NCI-H345 (cell line): ENCODE measurements at places on chromosomes 1 and 21.

DNA sequence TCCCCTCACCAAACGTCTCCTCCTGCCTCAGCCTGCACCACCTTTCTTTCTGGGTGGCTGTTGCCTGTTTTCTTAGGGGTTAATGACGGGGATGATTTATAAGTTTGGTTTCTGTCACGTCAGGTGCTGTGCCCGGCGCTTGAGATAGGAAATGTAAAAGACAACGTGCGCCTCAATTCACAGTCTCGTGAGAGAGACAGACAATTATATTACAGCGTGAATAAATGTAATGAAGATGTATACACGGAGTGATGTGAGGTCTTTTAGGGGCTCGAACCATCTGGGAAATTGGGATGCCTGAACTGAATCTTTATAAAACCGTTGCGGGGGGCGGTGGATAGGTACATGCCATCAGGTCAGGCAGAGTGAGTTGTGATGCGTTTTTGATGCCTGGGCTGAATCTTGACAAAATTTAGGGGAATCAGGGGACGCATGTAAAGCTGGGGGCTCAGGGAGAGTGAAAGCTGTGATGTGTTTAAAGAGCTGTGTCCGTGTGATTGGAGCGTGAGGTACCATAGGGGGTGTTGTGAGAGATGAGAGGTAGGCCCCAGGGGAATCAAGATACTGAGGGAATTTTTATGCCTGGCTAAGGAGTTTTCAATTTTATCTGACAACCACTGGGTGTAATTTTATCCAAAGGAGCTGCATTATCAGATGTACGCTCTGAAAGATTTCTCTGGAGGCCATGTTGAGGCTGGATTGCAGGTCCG, 831 bp downstream of the TIPRL start:
- DNase-seq: no peak

GRCh38 chr21:36491209-36491910, 11.4 kb upstream of the CLDN14 start:
- DNase-seq: no peak

GRCh38 chr1:223770621-223771315, 58.4 kb downstream of the CAPN2 start:
- DNase-seq: no peak

- no peak for DNase-seq
These were observed 33.0 kb upstream of the PSMG1 start for GRCh38 chr21:39216290-39216689.

DNA sequence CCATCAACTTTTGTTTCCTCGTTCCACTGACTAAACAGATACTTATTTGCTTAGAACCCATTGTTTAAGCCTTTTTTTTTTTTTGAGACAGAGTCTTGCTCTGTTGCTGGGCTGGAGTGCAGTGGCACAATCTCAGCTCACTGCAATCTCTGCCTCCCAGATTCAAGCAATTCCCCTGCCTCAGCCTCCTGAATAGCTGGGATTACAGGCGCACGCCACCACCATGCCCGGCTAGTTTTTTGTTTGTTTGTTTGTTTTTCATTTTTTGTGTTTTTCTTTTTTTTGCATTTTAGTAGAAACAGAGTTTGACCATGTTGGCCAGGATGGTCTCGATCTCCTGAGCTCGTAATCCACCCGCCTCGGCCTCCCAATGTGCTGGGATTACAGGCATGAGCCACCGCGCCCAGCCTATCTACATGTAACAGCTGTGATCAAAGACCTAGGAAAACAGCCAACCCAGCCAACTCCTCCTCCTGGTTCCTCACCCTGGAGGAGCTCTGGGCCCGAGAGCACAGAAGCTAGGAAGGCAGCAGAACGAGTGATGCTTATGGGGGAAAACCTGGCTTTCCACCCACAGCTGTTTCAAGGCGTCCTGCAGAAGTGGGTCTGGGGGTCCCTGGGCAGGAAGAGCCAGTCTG, 32.9 kb downstream of the KCNN3 start:
- DNase-seq: no peak

DNA sequence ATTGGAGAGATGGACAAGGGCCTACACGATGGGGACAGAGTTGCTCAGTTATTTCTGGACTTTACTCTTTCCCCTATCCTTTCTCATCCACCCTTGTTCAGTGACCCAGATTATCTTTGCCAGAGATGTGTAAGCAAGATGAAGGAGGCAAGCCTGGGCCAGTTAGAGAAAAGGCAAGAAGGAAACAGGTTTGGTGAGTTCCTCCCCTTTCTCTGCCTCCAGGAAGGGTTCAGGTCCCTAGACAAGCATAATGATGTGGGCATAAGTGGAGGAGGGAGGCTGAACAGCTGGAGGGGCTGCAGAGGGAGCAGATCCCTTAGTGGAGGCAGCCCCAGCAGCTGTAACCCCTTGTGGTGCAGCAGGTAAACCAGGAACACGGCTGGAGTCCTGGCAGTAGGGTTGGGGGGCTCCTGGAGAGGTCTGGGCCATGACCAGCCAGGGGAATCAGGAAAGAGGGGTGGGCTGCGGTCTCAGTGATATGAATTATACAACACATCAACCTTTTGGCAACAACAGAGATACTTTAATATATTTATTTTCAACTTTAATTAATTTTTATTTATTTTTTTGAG, 9.2 kb upstream of the CDC42 start:
- DNase-seq: peak; percentile 23

DNA sequence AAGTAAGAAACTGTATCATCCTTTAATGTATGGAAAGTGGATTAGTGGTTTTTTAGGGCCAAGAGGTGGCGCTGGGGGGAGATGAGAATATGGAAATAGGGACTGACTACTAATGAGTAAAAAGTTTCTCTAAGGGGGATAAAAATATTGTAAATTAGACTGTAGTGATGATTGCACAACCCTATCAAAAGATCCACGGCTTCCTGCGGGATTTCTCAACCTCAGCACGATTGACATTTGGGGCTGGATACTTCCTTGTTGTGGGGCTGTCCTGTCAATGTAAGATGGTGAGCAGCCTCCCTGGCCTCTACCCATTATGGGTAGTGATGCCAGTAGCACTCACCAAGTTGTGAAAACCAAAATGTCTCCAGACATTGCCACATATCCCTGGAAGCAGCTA, 36.0 kb upstream of the PRDM2 start:
- no peak for DNase-seq

DNA sequence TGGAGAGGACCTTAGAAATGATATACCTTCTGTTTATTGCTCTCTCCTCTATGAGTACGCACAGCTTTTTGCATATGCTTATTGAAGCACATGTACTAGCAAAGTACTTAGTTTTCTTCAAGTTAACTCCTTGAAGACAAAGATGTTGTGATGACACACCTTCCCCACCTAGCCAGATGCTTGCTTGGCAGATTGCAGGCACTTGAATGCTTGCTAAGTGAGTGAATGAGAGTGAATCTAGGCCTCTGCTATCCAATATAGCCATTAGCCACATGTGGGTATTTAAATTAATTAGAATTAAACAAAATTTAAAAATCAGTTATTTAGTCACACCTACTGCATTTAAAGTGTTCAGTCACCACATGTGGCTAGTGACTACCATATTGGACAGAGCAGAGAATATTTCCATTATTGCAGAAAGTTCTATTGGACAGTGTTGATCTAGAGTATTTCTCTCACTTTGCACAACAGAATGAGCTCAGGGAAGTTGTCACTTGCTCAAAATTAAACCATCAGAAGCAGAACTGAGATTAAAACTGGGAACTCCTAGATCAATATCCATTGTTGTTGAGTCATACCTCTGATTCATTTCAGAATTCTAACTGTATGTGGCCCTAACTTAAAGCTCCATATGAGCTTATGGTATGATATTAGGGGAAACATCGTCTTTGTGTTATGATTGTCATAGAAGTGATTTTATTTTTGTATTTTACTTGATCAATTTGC, 8.6 kb upstream of the EEIG2 start:
- DNase-seq: no peak

GRCh38 chr1:83103341-83103740, 895.6 kb downstream of the TTLL7 start:
- DNase-seq: no peak

- peak; percentile 16 for DNase-seq
These were observed 203.8 kb downstream of the LMX1A start for GRCh38 chr1:165152727-165153126.

DNA sequence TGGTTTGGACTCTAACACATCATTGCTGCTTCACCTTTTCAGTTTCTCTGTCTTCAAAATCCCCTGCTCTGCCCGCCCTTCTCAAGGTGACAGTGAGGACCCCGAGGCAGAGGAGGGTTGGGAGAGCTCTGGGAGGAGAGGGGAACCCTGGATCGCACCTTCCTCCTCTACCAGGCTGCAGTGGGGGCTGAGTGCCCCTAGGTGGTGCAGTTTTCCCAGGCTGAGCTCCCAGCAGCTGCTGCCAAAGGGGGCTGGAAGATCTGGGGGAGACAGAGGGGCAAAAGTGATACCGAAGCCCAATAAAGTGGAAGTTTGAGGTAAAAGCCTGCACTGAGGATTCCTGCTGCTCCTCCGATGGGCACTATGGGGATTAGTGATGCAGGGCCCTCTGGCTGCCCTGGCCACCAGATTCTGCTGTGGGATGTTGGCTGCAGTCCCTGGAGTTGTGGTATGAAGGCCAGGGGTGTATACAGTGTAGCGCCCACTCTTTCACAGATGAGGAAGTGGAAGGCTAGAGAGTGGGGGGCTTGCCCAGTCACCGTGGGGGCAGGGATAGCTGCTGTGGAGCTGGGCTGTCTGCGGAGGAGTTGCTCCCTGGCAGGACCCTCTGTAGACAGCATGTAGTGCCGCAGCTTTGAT, 40.7 kb upstream of the SCMH1 start:
- DNase-seq: peak; percentile 3

DNA sequence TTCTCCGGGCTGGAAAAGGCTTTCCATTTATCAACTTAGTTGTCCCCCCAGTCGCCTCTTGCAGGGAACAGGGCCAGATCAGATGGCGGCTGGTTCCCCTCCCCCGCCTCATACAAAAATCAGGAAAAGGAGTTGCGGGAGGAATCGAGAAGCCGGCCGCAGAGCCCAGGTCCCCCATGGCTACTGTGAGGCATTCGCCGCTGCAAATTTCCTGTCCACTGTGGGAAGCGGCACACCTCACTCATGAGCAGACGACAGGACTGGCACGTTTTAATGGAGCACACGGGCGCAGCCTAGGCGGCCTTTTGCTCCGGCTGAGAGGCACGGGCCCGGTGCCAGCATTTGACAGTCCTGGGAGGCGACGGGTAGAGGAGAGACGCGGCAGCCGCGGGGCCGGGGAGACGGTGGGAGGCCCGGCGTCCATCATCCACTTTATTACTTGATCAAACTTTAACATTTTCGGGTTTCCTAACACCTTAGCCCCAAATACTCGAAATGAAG, 1.1 kb downstream of the GNG4 start:
- peak; percentile 74 for DNase-seq

GRCh38 chr1:6260961-6261614, at the start of gene GPR153:
GPR153 (minus strand) TSS chr1:6261098; CDS start chr1:6254905, 6,193 bp downstream.
- DNase-seq: peak; percentile 44
